Pancreas (tissue), 10 donors: ENCODE measurements at places on chromosomes 1 and 21. TPM values are rescaled to one million over a fixed set of nuclear protein-coding genes. Genes with fewer than 3 reads are reported as not detected.

The CORT gene
- total RNA-seq = 0.22 TPM

- no peaks in the 10 kb centered on the region for H3K27me3 ChIP-seq
- DNase-seq = no peak
- no peak overlapping the region for H3K4me3 ChIP-seq
- H3K27ac ChIP-seq = no peak overlapping the region
- no peaks in the 10 kb centered on the region for H3K36me3 ChIP-seq
- no peaks in the 10 kb centered on the region for H3K4me1 ChIP-seq
Observed at GRCh38 chr1:10890491-10891071, 94.1 kb upstream of the CASZ1 start.

The CD1C gene
- 0.20 TPM for total RNA-seq

The TRIM58 gene
- total RNA-seq = 0.13 TPM

- H3K27ac ChIP-seq = no peak overlapping the region
- no peaks in the 10 kb centered on the region for H3K27me3 ChIP-seq
- no peaks in the 10 kb centered on the region for H3K4me1 ChIP-seq
- H3K4me3 ChIP-seq = no peak overlapping the region
- no peak for DNase-seq
Observed at GRCh38 chr21:35871906-35872305, 188.4 kb downstream of the SETD4 start.

GRCh38 chr1:92087542-92087941 lies 7.4 kb downstream of the BTBD8 start:
- DNase-seq = no peak
- no peaks in the 10 kb centered on the region for H3K27me3 ChIP-seq
- H3K36me3 ChIP-seq = no peaks in the 10 kb centered on the region
- no peak overlapping the region for H3K27ac ChIP-seq

- no peak for DNase-seq
- H3K27ac ChIP-seq = no peak overlapping the region
- peaks cover 10% of the 10 kb centered on the region for H3K36me3 ChIP-seq
- no peaks in the 10 kb centered on the region for H3K4me1 ChIP-seq
- H3K27me3 ChIP-seq = no peaks in the 10 kb centered on the region
Observed at GRCh38 chr1:44851308-44851707, 8.3 kb upstream of the PTCH2 start.

The C1orf53 gene
- 2.5 TPM for total RNA-seq

- DNase-seq = no peak
- no peak overlapping the region for H3K27ac ChIP-seq
- no peak overlapping the region for H3K4me3 ChIP-seq
- no peaks in the 10 kb centered on the region for H3K4me1 ChIP-seq
Observed at GRCh38 chr1:207670997-207671396, 26.1 kb downstream of the CR1L start.

The MMEL1 gene
- 3.1 TPM for total RNA-seq

The BTG2 gene
- 228 TPM for total RNA-seq

DNA sequence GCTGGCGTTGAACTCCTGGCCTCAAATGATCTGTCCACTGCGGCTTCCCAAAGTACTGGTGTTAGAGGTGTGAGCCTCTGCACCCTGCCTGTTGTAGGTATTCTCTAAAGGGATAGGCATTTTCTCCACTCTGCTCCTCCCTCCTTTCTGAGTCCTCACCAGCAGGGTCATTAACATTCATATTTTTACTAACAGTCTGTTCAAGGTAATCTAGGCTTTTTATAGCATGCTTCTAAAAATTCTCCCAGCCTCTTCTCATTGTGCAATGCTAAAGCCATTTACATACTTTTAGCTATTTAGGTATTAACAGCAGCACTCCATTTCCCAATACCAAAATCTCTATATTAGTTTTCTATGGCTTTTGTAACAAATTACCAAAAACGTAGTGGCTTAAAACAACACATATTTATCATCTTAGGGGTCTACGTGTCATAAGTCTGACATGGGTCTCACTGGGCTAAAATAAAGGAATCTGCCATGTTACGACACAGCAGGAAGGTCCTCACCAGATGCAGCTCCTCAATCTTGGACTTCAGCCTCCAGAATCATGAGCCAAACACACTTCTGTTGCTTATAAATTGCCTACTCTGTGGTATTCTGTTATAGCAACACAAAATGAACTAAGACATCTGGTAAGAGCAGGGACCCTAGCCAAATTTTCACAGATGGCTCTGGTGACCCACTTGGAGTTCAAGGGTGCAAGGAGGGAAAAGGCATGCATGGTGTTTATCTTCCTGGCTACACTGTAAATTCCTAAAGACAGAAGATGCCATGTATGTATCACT lies 2.9 kb upstream of the SLC2A7 start:
- no peak for DNase-seq
- no peak overlapping the region for H3K27ac ChIP-seq
- no peaks in the 10 kb centered on the region for H3K27me3 ChIP-seq
- no peak overlapping the region for H3K4me3 ChIP-seq
- no peaks in the 10 kb centered on the region for H3K36me3 ChIP-seq

The BTBD19 gene
- total RNA-seq = 0.91 TPM

GRCh38 chr1:47783638-47784496 lies 213.3 kb downstream of the TRABD2B start:
- DNase-seq = no peak
- no peak overlapping the region for H3K4me3 ChIP-seq
- H3K27me3 ChIP-seq = no peaks in the 10 kb centered on the region
- no peaks in the 10 kb centered on the region for H3K36me3 ChIP-seq
- H3K4me1 ChIP-seq = no peaks in the 10 kb centered on the region
- H3K27ac ChIP-seq = no peak overlapping the region

The DHDDS gene
- total RNA-seq = 24.5 TPM

DNA sequence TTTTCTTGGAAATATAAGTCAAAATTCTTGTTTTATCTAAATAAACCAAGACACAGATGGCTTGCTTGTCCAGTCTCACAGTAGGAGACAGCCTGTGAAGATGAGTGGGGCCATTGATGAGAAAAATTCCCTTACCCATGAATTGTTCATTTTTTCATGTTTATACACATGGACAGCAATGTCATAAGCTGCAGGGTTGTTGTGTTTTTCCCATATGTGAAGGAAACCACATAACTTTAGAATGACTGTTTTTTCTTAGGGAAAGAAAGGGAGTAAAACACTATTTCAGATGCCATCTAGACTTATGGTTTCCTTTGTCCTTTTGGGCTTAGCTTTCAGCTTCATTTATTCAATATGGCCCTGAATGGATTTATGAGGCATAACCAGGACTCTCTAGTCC lies 622.5 kb upstream of the NR5A2 start:
- H3K36me3 ChIP-seq = no peaks in the 10 kb centered on the region
- no peak for DNase-seq
- no peaks in the 10 kb centered on the region for H3K4me1 ChIP-seq
- no peak overlapping the region for H3K27ac ChIP-seq

The C8A gene
- total RNA-seq = 0.38 TPM

- no peak overlapping the region for H3K4me3 ChIP-seq
- no peaks in the 10 kb centered on the region for H3K27me3 ChIP-seq
- no peak for DNase-seq
Observed at GRCh38 chr1:82177192-82177591, 376.5 kb downstream of the ADGRL2 start.

The PADI2 gene
- total RNA-seq = 0.98 TPM

DNA sequence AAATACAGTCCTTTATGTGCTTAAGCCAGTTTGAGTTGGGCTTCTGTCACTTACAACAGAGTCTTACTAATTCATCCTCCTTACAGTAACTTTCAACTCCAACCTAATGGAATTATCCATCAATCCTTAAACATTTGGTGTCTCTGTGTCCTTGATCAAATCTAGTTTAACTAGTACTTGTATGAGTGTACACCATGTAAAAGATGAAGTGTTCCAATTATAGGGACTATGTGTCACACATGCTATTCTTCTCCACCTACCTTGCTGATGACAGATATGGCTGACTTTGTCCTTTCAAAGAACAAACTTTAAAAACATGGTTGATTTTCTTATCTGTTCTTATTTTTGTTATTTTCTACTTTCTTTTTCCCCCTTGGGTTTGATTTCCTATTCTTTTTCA lies 60.4 kb upstream of the NBPF3 start:
- no peak for DNase-seq
- H3K4me1 ChIP-seq = no peaks in the 10 kb centered on the region
- H3K4me3 ChIP-seq = no peak overlapping the region
- no peaks in the 10 kb centered on the region for H3K36me3 ChIP-seq

GRCh38 chr1:198096390-198096789 lies 60.4 kb upstream of the NEK7 start:
- no peaks in the 10 kb centered on the region for H3K27me3 ChIP-seq
- no peaks in the 10 kb centered on the region for H3K4me1 ChIP-seq
- no peak for DNase-seq
- no peak overlapping the region for H3K27ac ChIP-seq
- H3K4me3 ChIP-seq = no peak overlapping the region

- H3K36me3 ChIP-seq = no peaks in the 10 kb centered on the region
- DNase-seq = no peak
- no peak overlapping the region for H3K27ac ChIP-seq
- H3K4me1 ChIP-seq = no peaks in the 10 kb centered on the region
- H3K4me3 ChIP-seq = no peak overlapping the region
- H3K27me3 ChIP-seq = no peaks in the 10 kb centered on the region
Observed at GRCh38 chr21:42174173-42174572, 44.8 kb upstream of the ABCG1 start.

The CCDC30 gene
- 2.3 TPM for total RNA-seq

- no peak overlapping the region for H3K27ac ChIP-seq
- no peaks in the 10 kb centered on the region for H3K4me1 ChIP-seq
- H3K4me3 ChIP-seq = no peak overlapping the region
- H3K36me3 ChIP-seq = no peaks in the 10 kb centered on the region
- no peak for DNase-seq
- H3K27me3 ChIP-seq = no peaks in the 10 kb centered on the region
Observed at GRCh38 chr1:216331211-216331610, 92.0 kb downstream of the USH2A start.

GRCh38 chr1:242016479-242016878 lies 17.6 kb upstream of the MAP1LC3C start:
- H3K4me3 ChIP-seq = no peak overlapping the region
- no peaks in the 10 kb centered on the region for H3K4me1 ChIP-seq
- H3K27me3 ChIP-seq = no peaks in the 10 kb centered on the region
- H3K36me3 ChIP-seq = no peaks in the 10 kb centered on the region
- no peak overlapping the region for H3K27ac ChIP-seq

The CHODL gene
- 0.06 TPM for total RNA-seq

DNA sequence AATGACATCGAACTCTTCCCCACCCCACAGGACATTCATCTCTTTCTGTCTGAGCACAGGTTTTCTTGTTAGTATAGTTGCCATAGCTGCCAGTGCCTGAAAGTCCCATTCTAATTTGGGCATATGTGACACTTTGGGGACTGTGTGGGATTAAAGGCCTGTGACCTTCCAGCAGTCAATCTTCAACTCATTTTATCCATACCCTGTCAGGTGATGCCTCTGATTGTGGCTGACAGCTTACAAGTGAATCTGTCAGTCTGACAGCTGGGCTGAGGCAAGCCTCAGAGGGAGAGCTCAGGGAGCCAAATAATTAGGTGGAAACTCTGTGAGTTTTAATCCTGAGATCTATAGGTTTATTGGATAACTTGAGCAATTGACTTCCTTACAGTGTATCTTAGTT lies 29.6 kb downstream of the ZCCHC17 start:
- no peak overlapping the region for H3K27ac ChIP-seq
- no peaks in the 10 kb centered on the region for H3K27me3 ChIP-seq
- no peak overlapping the region for H3K4me3 ChIP-seq
- DNase-seq = no peak

GRCh38 chr1:3842912-3843311 lies 14.1 kb downstream of the CEP104 start:
- DNase-seq = peak; percentile 11
- peaks cover 12% of the 10 kb centered on the region for H3K36me3 ChIP-seq
- no peaks in the 10 kb centered on the region for H3K4me1 ChIP-seq
- H3K27me3 ChIP-seq = no peaks in the 10 kb centered on the region
- H3K27ac ChIP-seq = no peak overlapping the region
- no peak overlapping the region for H3K4me3 ChIP-seq

The NKAIN1 gene
- not detected for total RNA-seq

The PLA2G4A gene
- 2.0 TPM for total RNA-seq

The KCNE2 gene
- not detected for total RNA-seq

DNA sequence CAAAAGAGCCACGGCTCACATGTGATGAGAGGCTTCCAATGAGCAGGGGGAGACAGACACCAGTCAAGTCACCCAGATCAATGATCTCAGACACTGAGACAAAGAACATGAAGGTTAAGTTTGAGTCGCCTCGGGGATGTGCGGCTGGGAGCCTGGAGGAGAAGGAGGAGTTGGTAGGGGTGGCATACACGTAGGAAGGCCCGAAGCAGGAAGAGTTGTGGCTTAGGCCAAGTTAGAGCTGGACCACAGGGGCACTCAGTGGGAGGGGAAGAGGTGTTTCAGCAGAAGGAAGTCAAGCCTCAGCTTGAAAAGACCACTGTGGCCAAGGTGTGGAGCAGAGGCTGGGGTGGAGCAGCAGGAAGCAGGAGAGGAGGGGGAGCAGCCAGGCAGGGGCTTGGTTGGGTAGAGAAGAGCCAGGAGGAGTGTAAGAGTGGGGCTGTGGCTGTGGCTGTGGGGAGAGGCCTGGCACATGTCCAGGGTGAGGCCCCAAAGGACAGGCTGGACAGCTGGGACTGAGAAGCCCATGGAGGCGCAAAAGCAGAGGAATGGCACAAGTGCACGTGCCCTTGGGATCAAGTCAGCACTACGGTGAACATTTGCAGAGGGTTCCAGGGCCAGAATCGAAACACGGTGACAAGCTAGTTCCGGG lies 27.6 kb downstream of the CTNNBIP1 start:
- DNase-seq = no peak
- no peaks in the 10 kb centered on the region for H3K4me1 ChIP-seq
- H3K4me3 ChIP-seq = no peak overlapping the region
- H3K27me3 ChIP-seq = no peaks in the 10 kb centered on the region
- no peak overlapping the region for H3K27ac ChIP-seq

The C1orf87 gene
- total RNA-seq = not detected

GRCh38 chr1:36523230-36523495 lies 40.5 kb upstream of the CSF3R start:
- H3K27ac ChIP-seq = no peak overlapping the region
- H3K27me3 ChIP-seq = no peaks in the 10 kb centered on the region
- no peaks in the 10 kb centered on the region for H3K36me3 ChIP-seq
- H3K4me3 ChIP-seq = no peak overlapping the region
- no peak for DNase-seq
- H3K4me1 ChIP-seq = no peaks in the 10 kb centered on the region

- H3K36me3 ChIP-seq = no peaks in the 10 kb centered on the region
- no peak for DNase-seq
- no peaks in the 10 kb centered on the region for H3K4me1 ChIP-seq
- no peak overlapping the region for H3K4me3 ChIP-seq
- no peak overlapping the region for H3K27ac ChIP-seq
Observed at GRCh38 chr1:115134231-115134630, 44.9 kb upstream of the TSPAN2 start.
